ENCODE measurements at places on chromosomes 5 and 9.

GRCh38 chr5:54611290-54611951 is 93.9 kb downstream of the SNX18 start:
- no peak for DNase-seq

DNA sequence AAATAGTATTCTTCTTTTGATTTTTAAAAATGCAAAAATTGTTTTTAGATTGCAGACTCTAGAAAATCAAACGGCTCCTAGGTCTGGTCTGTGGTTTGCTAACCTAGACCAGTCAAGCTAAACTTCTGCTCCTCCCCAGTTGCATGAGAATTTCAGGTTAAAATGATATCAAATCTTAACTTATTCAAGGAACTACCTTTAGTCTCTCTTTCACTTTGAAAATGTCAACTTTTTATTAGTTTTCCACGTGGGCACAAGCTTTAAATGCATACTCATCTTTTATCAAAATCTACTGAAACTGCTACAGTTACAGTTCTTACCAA is 8.8 kb downstream of the CAMK4 start:
- DNase-seq = no peak

GRCh38 chr5:172570594-172571334 is 70.3 kb upstream of the NEURL1B start:
- DNase-seq = no peak

DNA sequence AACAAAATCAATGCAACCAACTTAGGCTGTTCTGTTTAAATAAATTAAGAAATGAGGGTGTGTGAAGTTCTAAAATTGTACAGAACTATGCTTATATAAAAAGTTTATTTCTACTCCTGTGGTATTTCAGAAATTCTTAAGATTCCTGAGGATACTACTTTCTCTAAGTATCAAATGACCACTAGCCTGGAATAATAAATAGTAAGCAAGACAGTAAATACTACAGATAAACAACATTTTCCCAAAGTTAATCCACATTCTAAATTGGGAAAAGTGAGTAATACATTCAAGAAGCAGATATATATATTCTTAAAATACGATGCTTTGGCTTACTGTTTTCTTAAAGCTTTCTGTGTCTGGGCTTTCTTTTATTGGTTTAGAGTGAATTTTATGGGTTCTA is 29.5 kb downstream of the CCNH start:
- DNase-seq = no peak

DNA sequence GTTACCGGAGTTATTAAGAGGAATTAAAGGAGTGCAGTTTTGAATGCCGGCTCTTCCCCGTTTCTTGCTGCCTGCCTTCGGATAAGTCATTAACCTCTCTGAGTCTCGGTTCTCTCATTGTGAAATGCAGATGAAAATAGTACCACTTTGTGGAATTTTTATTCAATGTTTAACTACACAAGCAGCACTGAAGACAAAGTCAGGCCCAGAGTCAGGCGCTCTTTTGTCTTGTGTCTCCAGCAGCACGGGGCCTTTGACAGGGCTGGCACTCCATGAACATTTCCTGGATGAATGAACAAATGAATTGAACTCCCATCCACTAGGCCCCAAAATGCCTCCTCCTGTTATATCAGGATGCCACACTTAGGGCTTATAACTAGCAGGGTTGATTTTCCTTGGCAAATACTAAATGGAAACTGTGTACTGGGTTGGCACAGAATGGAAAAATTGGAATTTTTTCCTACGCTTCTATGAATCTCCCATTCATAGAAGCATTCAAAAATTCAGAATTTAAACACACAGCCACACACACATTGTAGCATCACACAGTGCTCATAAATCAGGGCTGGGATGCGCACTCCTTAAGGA is 332.8 kb downstream of the MLLT3 start:
- no peak for DNase-seq

GRCh38 chr9:137277329-137278041 is at the start of gene TOR4A:
Gene TOR4A, plus strand, starts transcription at chr9:137277726. Its CDS starts 964 bp downstream, at chr9:137278690.
- no peak for DNase-seq

DNA sequence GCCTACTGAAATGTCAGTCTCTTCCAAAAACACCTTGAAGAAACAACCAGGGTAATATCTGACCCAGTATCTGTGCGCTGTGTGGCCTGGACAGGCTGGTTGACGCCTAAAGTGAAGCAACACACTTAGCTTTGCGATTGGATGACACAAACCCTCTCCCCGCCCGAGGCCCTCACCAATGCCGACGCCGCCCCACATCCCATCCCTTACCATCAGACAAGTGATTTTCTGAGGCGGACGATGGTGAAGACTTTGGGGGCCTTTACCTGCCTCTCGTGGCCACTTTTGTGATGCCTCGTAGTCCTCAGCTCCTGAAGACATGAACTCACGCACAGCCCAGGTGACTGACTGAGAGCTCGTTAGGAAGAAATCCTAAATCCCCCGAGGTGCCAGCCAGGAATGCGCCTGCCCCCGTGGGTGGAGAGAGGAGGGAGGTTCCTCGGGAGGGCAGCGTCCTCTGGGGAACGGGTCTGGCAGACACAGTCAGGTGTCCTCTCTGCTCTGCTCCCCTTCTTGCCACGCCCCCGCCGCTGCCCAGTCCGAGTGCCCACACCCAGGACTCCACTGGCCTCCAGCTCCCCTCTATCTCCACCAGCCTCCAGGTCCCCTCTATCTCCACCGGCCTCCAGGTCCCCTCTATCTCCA is 31.0 kb upstream of the RXRA start:
- DNase-seq = no peak
